Fibroblast of skin of left biceps (primary cell): ENCODE measurements at places on chromosomes 12 and 14.

DNA sequence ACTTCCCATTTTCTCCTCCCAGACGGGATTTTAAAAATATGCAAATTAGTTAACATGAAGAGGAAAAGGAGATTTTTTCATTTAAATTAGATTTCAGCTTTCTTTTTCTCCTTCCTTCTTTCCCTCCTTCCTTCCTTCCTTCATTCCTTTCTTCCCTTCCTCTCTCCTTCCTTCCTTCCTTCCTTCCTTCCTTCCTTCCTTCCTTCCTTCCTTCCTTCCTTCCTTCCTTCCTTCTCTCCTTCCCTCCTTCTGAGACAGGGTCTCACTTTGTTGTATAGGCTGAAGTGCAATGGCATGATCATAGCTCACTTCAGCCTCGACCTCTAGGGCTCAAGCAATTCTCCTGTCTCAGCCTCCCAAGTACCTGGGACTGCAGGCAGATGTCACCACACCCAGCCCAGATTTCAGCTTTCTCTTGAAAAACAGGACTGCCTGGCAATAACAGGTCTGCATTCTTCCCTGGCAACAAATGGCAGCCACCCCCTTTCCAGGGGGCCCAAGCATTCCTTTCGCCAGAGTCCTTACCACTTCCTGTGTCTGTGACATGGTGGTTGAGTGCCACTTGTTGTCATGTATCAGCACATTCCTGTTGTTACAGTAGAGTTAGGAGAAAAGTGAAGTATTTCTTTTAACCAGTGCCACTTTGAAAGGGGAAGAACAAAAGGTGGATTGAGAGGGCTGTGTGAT is 119.1 kb downstream of the PTPN11 start:
- peak; percentile 5 for DNase-seq

DNA sequence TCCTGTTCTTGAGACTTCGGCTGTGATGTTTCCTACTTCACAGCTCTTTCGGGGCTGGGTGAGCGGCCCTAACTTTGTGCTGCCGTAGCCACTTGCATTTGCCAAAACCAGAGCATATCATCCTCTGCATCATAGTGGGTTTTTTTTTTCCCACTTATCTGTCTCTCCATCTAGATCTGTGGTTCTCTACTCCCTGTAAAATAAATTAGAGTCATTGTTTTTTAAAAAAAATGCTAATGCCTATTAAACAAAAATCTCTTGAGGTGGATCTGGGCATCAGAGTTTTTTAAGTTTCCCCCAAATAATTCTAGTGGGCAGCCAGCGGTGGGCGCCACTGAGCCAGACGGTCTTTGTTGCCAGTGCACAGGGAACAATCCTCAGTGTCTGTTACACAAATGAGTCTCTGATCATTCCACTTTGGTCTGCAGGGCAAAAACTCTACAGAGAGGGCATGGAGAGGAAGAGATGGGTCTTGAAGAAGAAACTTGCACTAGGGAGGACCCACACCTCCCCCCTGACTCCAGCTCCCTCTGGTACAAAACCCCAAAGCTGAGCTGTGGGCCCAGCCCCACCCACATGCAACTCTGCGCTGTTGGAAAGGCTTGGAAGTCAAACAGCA is 62.4 kb upstream of the BCL2L14 start:
- no peak for DNase-seq

GRCh38 chr12:51866324-51866723 is 17.8 kb upstream of the FIGNL2 start:
- DNase-seq: no peak

GRCh38 chr12:121966959-121967358 is 48.6 kb downstream of the CFAP251 start:
- no peak for DNase-seq
